ENCODE measurements at places on chromosomes 4 and X. TPM values are rescaled to one million over a fixed set of nuclear protein-coding genes. Genes with fewer than 3 reads are reported as not detected.

Gene MAGEB17
- not detected for total RNA-seq

Gene CXCL9
- not detected for total RNA-seq

Gene NEK1
- total RNA-seq: 17.0 TPM

Gene ODAPH
- total RNA-seq: not detected

Gene GAGE1
- not detected for total RNA-seq
